Testis (tissue), 5 donors: ENCODE measurements at places on chromosomes 2 and 18. TPM values are rescaled to one million over a fixed set of nuclear protein-coding genes. Genes with fewer than 3 reads are reported as not detected.

IL37 gene
- not detected for polyA plus RNA-seq

LBX2 gene
- polyA plus RNA-seq, result 0.33 TPM

EXOC6B gene
- polyA plus RNA-seq, result 31.7 TPM

GATA6 gene
- polyA plus RNA-seq, result 13.8 TPM

SPATS2L gene
- polyA plus RNA-seq, result 67.6 TPM

TRMT61B gene
- polyA plus RNA-seq, result 14.6 TPM

SMYD1 gene
- polyA plus RNA-seq, result 3.1 TPM

MAP3K20 gene
- 25.3 TPM for polyA plus RNA-seq

GKN2 gene
- polyA plus RNA-seq, result not detected

OTOS gene
- polyA plus RNA-seq, result 1.2 TPM

LRRTM4 gene
- 0.13 TPM for polyA plus RNA-seq

STAT4 gene
- 59.4 TPM for polyA plus RNA-seq

KIAA2012 gene
- 1.6 TPM for polyA plus RNA-seq

ZBTB7C gene
- polyA plus RNA-seq, result 14.1 TPM

IGFBP2 gene
- 180 TPM for polyA plus RNA-seq

ANXA4 gene
- 71.2 TPM for polyA plus RNA-seq

MOCOS gene
- 2.9 TPM for polyA plus RNA-seq

DPP4 gene
- 6.3 TPM for polyA plus RNA-seq

BCL2L11 gene
- polyA plus RNA-seq, result 26.4 TPM

TNFRSF11A gene
- polyA plus RNA-seq, result 3.3 TPM

ST6GAL2 gene
- polyA plus RNA-seq, result 14.3 TPM

CENPA gene
- 5.8 TPM for polyA plus RNA-seq

INHA gene
- polyA plus RNA-seq, result 265 TPM

TMEM247 gene
- polyA plus RNA-seq, result 59.4 TPM

KYNU gene
- 31.9 TPM for polyA plus RNA-seq

SERPINB12 gene
- polyA plus RNA-seq, result 1.1 TPM

SERPINB5 gene
- 15.6 TPM for polyA plus RNA-seq

DLX2 gene
- 0.29 TPM for polyA plus RNA-seq

EFEMP1 gene
- polyA plus RNA-seq, result 74.0 TPM

GIGYF2 gene
- polyA plus RNA-seq, result 107 TPM

PDE1A gene
- 45.0 TPM for polyA plus RNA-seq

C2orf15 gene
- polyA plus RNA-seq, result 2.1 TPM

CCDC121 gene
- polyA plus RNA-seq, result 40.5 TPM

TRIM43 gene
- 0.34 TPM for polyA plus RNA-seq

FBXO15 gene
- polyA plus RNA-seq, result 46.0 TPM

CCDC74B gene
- 140 TPM for polyA plus RNA-seq

WNT10A gene
- polyA plus RNA-seq, result 2.1 TPM

CLEC4F gene
- 2.6 TPM for polyA plus RNA-seq

CYP27C1 gene
- polyA plus RNA-seq, result 0.47 TPM

CYB5A gene
- 126 TPM for polyA plus RNA-seq

PSMA8 gene
- 36.1 TPM for polyA plus RNA-seq

CXCR4 gene
- polyA plus RNA-seq, result 12.3 TPM

ST3GAL5 gene
- 48.2 TPM for polyA plus RNA-seq

REG3G gene
- polyA plus RNA-seq, result 60.7 TPM

CDH19 gene
- 1.3 TPM for polyA plus RNA-seq
